ENCODE measurements at places on chromosomes 4 and X.

DNA sequence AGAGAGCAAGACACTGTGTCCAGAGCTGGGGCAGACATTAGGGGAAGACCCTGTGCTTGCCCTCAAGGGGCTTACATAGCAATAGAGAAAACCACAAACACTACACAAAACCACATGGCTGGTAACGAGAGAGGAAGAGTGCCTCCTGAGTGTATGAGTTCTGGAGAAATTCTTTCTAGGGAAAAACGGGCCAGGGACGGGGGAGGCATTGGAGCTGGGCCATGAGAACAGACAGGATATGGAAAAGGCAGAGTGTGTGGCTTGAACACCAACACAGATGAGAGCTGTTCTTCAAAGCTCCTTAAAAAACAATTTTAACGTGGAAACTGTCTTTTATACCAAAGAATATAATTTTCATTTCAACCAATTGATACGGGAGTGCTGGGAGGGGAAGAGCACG lies 42.7 kb downstream of the RASGEF1B start:
- DNase-seq, result no peak

DNA sequence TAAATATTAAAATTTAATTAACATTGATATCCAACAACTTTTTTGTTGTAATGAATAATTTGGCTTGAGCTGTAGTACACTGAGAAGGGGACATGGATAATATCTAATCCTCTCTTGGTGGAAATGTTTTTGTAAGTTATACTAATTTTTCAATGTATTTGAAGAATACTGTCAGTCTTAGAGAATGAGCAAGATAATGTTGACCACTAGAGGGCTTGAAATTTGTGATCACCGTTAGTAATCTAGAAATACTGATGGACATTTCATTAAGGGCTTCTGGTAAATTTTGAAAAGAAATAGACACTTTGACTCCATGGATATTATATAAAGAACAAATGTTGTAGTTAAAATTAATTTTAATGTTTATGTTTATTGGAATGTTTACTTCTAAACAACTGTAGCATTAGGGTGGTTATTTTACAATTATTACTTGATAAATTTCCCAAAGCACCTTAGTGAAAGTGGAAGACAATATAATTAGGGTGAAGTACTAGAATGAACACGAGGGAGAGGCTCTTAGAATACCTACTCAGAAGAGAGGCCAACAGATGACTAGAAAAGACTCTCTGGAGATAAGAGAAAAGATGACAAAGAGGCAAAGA lies 20.0 kb upstream of the CAMK2D start:
- no peak for DNase-seq

GRCh38 chrX:24235084-24235710 lies 78.7 kb downstream of the SUPT20HL2 start:
- no peak for DNase-seq

DNA sequence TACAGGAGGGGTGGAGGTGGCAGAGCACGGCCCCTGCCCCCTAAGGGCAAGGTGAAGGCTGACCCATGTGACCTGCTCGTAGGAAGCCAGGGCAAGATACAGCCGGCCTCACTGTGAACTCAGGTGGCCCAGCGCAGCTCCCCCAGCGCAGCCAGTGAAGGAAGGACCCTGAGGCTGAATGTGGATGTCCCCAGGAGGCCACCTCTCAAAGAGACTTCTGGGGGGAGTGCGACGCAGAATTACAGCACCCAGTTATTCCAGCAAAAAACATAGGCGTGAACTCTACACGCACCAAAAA lies 52.6 kb downstream of the ZFYVE28 start:
- DNase-seq, result no peak

DNA sequence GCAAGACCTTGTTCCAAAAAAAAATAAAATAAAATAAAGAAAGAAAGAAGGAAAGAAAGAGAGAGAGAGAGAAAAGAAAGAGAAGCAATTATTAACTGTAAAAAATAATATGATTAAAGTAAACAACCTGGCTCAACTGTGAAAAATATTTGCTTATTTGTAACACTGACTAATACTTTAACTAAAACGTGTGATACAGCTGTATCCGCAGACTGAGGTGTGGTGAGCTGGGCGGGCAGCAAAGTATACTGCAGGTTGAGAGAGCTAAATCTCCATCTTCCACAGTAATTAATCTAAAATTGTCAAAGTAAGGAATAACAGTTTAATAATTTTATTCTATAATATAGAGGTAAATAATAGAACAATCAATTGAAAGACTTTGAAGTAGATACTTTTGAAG lies 145.5 kb upstream of the FAM241A start:
- no peak for DNase-seq

DNA sequence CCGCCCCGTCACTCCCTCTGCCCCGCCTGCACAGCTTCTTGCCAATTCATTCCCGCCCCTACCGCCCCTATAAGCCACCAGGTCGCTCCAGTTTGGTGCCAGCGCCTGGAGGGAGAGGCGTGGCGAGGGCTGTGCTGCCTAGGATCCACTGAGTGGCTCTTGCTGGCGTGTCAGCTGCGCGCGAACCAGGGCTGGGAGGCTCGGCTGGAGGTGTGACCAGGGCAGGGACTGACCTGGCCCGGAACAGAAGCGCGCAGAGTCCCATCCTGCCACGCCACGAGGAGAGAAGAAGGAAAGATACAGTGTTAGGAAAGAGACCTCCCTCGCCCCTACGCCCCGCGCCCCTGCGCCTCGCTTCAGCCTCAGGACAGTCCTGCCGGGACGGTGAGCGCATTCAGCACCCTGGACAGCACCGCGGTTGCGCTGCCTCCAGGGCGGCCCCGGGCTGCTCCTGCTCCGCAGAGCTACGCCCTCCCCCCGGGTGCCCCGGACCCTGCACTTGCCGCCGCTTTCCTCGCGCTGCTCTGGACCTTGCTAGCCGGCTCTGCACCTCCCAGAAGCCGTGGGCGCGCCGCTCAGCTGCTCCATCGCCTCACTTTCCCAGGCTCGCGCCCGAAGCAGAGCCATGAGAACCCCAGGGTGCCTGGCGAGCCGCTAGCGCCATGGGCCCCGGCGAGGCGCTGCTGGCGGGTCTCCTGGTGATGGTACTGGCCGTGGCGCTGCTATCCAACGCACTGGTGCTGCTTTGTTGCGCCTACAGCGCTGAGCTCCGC lies at the start of gene GPR78:
Gene GPR78 (plus strand): TSS at position 72 of the 773 bp plus-strand sequence. CDS start 591 bp downstream, at position 663.
- DNase-seq, result peak; percentile 5

DNA sequence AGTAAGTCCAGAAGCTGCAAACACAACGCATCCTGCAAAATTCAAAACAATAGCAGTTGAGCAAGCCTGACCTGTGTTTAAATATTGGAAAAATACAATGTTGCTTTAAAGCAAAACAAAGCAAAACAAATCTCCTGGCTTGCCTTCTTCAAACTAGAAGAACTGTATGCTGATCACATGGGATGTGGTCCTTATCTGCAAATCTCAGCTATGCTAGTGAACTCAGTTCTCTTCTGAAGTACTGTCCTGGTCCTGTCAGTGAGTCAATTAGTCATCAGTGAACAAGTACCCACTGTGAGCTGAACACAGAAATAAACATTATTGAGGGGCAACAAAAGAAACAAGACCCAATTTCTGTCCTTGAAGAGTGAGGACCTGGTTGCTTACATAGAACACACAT lies 522.5 kb downstream of the SMARCA1 start:
- no peak for DNase-seq

DNA sequence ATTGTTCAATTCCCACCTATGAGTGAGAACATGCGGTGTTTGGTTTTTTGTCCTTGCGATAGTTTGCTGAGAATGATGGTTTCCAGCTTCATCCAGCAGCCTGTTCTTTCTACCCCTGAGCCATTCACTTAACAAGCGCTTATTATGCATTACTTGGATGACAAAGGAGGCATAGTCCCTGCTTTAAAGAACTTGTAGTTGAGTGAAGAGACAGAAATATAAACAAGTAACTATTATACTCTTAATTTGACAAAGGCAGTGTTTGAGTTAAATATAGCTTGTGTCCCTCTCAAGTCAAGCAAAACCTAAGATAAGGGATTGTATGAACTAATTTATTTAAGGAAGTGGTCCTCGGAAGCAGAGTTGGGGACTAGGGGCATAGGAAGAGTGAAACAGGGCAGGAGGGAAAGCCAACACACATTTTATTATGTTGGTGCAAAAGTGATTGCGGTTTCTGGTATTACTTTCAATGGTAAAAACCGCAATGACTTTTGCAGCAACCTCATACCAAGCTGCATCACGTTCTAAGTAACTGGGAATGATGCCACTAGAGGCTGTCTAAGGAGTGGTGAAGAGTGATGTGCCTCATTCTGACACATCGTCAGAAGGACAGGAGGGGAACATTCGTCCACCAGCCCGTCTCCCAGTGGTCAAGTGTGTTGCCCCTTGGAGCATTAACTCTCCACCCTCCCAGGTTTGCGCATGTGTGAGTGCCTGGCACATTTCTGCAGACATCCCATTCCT lies 41.8 kb downstream of the QDPR start:
- no peak for DNase-seq

DNA sequence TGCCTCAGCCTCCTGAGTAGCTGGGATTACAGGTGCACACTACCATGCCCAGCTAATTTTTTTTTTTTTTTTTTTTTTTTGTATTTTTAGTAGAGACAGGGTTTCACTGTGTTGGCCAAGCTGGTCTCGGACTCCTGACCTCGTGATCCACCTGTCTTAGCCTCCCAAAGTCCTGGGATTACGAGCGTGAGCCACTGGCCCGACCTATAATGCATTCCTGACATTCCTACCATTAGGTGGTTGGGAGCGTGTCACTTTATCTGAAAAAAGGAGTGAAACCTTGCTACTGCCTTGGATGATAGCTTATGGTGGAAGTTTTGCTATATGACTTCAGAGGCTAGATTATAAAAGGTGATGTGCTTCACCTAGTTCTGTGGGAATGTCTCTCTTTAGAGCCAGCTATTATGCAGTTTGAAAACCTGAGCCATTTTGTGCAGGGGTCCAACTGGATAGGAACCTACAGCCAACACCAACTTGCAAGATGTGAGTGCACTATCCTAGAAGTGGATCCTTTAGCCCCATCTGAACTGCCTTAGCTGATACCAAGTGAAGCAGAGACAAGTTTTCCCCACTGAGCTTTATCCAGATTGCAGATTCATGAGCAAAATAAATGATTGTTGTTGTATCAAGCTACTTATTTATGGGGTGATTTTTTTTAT lies 29.8 kb upstream of the EMCN start:
- no peak for DNase-seq
